NCI-H2171 treated with DMSO at 0.1 percent for 48 hours (cell line): ENCODE measurements at places on chromosomes 11 and 22.

DNA sequence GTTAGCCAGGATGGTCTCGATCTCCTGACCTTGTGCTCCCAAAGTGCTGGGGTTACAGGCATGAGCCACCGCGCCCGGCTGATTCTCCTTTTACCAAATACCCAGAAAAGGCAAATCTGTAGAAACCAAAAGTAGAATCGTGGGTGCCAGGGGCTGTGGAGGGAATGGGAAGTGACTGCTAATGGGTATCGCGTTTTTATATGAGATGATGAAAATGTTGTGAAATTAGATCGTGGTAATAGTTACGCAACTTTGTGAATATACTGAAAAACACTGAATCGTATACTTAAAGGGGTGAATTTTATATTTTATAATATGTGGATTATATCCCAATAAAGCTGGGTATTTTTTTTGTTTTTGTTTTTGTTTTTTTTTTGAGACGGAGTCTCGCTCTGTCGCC is 48.2 kb upstream of the CREB3L1 start:
- no peak for DNase-seq

DNA sequence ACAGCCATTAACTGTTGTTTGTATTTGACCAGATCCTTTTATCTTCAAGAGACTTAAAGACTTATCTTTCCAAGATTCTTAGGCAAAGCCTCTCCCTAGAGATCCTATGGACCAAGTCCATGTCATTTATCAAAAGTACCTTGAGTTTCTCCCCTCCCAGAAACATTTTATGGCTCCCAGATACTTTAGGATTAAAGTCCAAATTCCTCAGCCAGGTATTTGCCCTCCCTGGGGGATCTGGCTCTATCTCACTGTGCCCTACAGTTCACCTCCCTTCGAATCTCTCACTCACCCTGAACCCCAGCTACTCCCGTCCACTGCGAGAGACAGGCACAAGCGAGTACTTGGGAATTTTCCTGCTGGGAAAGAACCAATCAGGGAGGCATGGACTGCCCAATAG is 11.9 kb downstream of the MS4A8 start:
- no peak for DNase-seq

DNA sequence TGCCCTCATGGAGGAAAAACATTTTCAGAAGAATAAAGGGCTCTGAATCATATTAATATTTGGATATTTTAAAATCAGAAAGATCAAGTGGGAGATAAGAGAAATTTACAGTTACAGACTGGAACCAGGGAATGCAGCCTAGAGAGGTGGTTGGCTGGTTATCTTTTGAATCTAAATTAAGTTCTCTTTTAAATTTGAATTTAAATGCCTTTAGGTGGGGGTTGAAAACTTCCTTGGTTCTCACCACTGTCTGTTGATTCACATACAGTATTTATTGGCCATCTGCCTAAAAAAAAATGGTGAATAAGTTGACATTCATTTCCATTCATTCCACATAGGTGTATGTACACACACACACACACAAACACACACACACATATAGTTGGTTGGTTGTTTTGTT is 35.7 kb upstream of the PTPRJ start:
- no peak for DNase-seq

GRCh38 chr22:19902245-19902715 is 39.3 kb upstream of the COMT start:
- peak; percentile 96 for DNase-seq

DNA sequence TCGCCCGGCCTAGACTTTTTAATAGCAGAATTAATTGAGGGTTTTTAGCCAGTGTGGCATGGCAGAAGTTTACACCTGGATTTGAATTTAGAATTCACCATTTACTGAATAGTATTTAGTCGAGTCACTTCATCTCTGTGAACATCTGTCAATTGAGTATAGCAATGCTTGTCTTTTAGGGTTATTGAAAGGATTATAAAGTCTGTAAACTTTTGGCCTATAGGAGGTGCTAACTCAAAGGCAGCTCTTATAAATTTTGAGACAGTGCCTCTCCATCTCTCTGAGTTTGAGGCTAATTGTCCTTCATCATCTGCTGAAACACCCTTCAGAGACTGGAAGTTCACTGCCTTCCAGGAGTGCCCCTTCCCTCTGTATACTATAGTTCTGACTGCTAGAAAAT is 205.0 kb downstream of the NELL1 start:
- DNase-seq: no peak

- DNase-seq: no peak
Measured at GRCh38 chr11:133115099-133115498, 417.2 kb downstream of the OPCML start.

DNA sequence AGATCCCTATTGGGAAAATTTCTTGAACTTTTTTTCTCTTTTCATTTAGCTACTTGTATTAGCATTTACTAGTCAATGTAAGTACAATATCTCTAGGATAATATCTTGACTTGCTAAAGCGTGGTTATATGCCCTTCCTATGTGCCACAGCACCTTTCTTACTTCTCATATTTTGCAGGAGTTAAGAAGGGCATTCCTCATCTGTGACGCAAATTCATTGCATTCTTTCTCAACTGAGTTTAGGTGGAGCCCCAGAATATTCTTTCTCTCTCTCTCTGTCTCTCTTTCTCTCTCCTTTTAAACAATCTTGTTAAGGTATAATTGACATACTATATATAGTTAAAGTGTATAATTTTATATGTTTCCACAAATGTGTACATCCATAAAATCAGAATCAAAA is 266.1 kb downstream of the RAB38 start:
- DNase-seq: no peak

- DNase-seq: no peak
Measured at GRCh38 chr11:112831041-112831440, 130.2 kb upstream of the NCAM1 start.

DNA sequence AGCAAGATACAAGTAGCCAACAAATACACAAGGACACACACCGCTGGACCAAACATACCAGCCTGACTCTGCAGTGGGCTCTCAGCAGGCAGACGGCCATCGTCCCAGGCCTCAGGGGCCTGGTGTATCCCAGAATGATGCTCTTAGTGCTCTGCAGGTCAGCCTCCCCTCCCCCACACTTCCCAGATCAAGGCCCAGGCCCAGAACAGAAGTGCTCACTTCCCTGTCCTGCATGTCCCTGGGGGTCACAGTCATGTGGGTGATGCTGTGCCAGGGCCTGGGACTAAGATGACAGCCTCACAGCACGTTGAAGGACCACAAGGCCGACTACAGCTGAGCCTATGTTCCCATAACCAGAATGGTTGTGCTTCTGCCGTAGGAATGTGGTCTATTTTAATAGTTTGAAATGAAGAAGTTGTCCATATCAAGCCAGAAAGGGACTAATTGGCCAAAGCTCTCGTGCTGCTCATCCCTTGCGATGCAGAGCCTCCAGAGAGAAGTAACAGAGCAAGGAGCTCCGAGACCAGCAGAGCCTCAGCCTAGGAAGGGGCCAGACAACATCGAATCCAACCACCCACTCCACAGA is 48.6 kb downstream of the GAB4 start:
- DNase-seq: no peak

GRCh38 chr11:119222308-119222707 is 16.2 kb downstream of the CBL start:
- peak; percentile 1 for DNase-seq
